NCI-H187 (cell line): ENCODE measurements at places on chromosomes 7 and 10.

DNA sequence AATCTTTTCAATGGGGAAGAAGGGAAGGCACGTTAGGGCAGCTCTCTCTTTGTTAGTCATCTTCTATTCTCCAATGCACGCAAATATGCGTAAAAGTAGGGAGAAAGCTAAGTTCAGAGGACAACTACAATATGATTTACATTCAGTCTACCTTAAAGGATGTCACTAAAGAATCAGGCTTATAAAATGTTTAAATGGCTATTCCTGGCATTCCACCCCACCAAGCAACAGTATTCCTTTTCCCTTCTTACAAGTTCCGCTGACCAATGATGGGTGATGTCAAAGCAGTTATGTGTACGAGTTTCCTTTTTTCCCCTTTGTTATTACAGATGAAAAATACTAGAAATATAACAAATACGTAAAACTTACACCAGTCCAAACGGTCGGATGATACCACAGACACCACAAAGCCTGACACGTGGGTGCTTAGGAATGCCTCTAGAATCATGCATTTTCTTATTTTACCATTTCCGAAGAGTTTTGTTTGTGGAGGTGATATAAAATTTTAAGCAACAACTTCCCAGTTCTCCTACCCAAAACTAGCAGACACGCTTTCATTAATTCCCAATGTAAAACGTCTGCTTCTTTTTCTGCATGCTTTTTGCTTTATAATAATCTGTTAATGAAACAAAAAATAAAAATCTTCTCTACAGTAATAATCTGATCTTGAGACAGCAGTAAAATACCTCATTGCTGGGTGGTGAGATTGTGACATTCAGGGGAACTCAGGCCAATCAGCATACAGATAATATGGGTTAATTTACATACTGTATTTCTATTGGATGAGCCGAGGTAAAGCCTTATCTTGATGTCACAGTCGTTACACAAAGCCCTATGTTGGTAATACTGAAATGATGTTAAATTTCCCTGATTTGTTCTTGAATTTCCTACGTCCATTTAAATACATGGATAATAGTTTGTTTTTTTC lies 708 bp upstream of the GPR85 start:
- no peak for DNase-seq

GRCh38 chr10:19579761-19580545 lies 236.3 kb upstream of the PLXDC2 start:
- no peak for DNase-seq

DNA sequence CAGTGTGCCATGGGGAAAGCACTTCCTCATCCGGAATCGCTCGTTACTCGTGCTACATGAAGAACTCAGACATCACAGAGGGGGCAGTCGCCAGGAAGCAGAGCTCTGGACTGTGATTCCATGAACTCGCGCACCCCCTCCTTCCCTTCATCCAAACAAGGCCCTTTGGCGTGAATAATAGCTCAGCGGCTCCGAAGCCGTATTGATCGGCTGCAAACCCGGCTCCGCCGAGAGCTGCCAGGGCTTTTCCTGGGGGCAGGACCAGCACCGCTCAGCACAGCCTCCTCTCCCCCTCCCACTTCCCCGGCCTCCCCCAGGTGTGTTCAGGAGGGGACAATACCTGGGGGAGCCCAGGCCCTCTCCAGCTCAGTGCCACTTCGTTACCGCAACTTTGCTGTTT lies 129.0 kb upstream of the TCF7L2 start:
- DNase-seq = no peak

DNA sequence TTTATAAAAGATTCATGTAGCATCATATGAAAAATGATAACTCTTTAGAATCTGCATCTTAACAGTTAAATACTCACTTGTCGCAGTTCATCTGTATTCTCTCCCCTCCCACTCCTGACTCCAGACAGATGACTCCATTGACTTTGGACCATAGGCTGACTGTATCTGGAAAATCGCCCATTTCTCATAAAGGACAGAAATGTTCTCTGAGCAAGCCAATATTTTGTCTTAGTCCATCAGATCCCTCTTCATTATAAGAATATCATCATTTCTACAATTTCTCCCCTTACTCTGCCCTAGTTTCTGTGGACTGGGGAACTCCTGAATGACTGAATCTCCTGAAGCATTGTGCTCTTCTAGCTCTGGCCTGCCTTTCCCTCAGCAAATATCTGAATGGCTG lies 125.4 kb downstream of the SEMA3D start:
- DNase-seq = no peak

GRCh38 chr7:55033236-55033846 lies 14.5 kb downstream of the EGFR start:
- DNase-seq = no peak

- no peak for DNase-seq
Observed at GRCh38 chr10:133058331-133059092, 29.2 kb upstream of the ADGRA1 start.

- no peak for DNase-seq
Observed at GRCh38 chr10:60382946-60383681, 6.6 kb downstream of the ANK3 start.

DNA sequence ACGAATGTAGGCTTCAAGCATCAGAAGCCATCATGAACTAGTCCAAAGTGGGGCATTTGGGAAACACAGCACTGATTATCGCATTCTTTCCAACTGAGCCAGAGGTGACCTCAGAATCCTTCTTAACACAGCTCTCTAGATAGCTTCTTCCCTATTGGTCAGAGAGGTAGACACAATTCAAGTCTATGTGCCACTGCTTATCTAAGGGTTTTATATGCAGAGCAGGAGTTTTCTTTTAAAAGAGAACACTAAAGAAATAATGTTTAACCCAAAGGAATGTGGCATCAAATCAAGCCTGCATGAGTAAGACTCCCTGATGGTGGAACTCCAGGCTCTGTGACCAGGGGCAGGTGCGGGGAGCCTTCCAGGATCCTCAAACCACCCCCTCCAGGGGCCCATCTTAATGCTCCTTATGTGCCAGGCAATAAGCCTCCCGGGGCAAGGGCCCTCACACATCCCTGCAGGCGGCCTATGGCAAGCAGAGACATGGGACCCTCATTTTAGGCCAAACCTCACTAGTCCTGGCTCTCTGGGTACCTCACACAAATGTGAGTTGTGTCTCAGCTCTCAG lies 13.8 kb downstream of the HSPA12A start:
- DNase-seq = no peak

GRCh38 chr10:33287112-33287511 lies 47.4 kb downstream of the NRP1 start:
- no peak for DNase-seq

- no peak for DNase-seq
Observed at GRCh38 chr10:64630534-64630933, 1109.3 kb downstream of the REEP3 start.

DNA sequence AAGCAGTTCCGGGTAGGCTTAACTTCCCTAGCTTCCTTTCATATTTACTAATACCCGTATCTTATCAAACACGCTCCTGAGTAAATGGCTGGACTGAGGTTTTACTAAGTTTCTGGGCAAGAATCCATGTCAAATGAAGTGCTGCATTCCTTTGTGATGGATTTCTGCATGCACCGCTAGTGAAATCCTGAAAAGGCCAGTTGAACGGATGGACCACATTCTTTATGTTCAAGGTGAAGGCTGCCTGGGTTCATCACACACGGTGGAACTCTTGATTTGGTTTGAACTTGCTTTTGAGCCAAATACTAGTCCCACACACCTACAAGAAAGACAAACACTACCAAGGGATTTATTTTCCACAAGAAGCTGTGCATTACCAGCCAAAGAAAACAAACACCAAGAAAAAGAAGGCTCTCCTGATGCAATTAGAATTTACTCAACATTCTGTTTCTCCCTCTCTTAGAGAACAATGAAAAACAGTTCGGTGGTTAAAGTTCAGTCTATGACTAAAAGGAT lies 255.0 kb upstream of the SEMA3C start:
- no peak for DNase-seq
